ENCODE measurements at places on chromosomes 11 and 22.

GRCh38 chr11:121790430-121790829 is 325.6 kb downstream of the BLID start:
- DNase-seq: no peak

DNA sequence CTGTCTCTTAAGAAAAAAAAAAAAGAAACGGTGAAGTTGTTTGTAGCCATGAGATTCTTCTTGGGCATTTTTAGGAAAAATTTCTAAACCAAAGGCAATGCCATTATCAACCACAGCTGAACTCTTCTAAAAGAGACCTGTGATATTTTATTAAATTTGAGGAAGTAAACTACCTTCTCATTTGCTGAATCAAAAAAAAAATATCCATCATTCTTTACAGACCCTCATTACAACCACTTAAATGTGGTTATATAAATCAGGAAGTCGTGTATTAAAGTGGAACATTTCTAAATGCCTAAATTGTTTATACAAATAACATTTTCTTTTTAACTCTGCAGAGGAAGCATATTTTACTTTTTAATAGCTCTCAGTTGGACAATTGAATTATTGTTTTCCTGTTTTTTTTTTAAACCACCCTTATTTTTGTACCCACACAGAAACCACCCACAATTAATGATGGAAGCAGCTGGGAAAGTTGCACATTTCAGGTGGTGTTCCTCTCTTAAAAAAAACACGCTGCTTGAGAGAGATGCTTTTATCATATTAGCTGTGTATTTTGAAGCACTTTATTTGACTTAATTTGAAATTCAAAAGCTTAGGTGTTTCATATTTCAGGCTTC is 91.2 kb downstream of the ARHGAP42 start:
- no peak for DNase-seq

DNA sequence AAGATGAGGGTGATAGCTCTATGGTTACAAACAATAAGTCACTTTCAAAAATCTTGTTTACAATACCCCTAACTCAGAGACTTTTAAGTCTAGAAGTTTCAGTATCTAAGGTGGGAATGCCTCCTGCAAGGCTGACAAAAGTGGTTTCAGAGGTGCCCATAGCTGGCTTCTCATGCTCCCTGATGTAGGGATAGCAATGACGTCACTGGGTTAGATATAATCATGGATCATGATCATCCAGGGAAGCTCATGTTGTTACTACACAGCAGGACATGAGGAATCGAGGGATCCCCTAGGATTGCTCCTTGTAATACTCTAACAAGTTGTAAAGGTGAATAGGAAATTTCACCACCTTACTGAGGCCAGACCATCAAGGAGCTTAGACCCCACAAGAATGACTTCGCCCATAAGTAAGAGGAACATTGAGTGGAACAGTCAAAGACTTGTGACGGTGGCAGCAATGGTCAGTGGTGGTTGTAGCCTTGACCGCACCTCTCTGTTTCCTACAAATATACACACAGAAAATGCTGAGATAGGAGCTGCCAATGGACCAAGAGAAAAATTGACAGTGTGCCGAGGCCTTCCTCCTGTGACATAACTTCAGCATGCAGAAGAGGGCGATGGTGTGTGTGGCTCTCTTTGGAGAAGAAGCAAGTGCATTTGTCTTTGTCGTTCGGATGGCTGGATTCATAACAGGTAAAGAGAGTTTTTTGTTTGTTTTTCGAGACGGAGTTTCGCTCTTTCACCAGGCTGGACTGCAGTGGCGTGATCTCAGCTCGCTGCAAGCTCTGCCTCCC is 15.6 kb downstream of the APOL4 start:
- no peak for DNase-seq

DNA sequence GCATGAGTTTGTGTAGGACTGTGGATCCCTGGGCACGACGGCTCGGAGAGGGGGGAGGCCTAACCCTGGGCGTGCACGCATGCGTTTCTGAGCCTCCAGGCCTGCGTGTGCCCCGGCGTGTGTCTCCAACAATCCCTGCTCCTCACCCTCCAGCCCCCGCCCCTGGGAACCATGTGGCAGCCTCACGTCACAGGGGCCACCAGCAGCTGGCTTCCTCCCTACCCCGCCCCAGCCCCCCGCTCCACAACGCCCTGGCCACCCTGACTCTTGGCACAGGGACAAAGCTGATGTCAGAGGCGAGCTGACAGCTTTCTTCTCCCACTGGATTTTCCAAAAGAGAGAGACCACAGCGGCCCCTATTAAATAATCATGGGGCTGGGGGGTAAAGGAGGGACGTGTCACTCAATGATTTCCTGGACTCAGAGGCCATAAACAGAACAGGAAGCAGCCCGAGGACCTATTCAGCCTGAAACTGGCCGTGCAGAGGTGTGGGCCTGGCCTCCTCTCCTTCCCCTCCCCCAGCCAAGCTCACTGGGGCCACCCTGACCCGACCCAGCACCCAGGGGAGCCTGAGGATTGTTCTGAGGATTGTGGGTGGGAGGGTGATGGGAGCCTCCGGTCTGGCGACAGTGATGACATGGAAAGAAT is 6.8 kb upstream of the LIF start:
- no peak for DNase-seq

GRCh38 chr22:44972363-44973083 is 37.3 kb downstream of the PHF21B start:
- peak; percentile 19 for DNase-seq

DNA sequence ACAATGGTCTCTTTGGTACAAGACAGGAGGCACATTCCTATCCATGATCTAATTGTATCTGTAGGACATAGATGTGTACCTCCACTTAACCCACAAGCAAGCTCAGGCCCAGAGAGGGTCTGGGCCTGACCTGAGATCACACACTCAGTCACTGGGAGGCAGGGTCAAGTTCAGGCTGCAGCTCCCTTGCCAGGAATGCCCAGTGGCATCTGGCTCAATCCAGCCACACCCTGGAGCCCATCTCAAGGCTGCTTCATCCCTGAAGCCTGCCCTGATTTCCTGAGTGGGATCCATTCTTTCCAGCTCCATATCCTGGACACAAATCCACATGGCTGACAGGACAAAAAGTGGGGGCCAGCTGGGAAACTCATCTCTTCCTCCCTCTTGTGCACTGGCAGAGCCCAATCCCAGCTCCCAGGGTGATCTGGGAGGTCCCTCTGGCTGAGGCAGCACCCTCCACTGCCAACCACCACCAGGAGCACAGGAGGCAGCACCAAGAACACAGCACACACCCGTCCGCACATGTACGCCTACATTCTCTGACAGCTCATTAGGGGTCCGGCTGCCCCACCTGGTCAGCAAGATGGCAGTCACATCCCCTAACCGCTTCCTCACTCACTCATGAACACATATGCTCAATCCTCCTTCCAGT is 39.2 kb upstream of the KLHL35 start:
- no peak for DNase-seq

- DNase-seq: peak; percentile 51
Observed at GRCh38 chr11:2511421-2512369, 66.9 kb downstream of the KCNQ1 start.

GRCh38 chr11:134126217-134126822 is 57.4 kb downstream of the JAM3 start:
- no peak for DNase-seq

- no peak for DNase-seq
Observed at GRCh38 chr11:64249563-64250414, 1.5 kb upstream of the PLCB3 start.

DNA sequence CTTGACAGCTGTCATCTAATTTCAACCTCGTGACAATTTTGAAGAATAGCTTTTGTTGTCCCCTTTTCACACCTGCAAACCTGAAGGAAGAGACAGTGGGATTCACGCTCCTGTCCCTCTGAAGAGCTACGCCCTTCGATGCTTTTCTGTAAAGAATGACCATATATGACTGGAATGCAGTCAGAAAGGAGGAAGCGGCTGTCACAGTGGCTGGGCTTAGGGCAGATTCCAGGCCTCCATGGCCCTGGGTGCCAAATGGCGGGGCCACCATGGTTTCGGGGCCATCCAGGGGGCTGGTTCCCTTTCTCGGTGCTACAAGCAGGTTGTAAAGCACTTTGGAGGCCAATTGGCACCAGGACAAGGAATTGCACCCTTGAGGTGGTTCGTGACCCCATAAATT is 22.2 kb upstream of the FGF19 start:
- DNase-seq: no peak

GRCh38 chr11:119484741-119485605 is 62.0 kb upstream of the THY1 start:
- DNase-seq: no peak

DNA sequence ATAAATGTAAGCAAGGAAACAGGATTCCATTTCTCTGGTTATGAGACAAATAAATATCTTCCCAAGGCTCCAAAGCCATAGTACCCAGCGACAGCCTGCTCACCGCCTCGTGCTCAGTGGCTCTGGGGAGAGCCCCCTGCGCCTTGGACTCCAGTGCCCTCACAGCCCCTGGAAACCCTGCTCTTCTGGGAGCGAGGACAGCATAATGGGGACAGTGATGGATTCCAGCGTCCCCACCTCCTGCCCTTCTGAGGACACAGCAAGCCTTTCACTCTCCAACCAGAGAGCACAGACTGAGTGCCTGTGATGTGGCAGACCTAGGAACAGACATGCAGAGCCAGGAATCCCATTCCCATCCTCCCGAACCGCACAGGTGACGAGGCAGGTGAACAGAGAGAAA is 660.8 kb downstream of the TBC1D22A start:
- DNase-seq: no peak

- DNase-seq: no peak
Observed at GRCh38 chr22:39129746-39130145, 22.7 kb downstream of the CBX7 start.

GRCh38 chr11:9143721-9144120 is 52.3 kb upstream of the SCUBE2 start:
- DNase-seq: no peak

DNA sequence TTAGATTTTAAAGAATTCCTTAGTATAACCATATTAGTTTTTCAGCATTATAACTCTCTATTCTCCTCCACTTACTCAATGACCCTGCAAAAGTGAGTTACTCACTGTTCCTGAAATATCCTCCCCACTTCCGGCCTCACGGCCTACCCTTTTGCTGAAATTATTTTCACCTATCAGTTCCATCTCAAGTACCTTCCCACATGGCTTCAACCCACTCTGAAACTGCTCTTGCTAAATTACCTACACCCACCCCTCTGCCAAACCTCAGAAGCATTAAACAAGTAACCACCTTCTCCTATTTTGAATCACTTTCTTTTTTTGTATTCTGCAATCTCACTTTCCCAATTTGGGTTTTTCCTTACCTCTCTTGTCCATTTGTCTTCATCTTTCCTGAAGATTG is 37.7 kb downstream of the OR5P2 start:
- DNase-seq: no peak

DNA sequence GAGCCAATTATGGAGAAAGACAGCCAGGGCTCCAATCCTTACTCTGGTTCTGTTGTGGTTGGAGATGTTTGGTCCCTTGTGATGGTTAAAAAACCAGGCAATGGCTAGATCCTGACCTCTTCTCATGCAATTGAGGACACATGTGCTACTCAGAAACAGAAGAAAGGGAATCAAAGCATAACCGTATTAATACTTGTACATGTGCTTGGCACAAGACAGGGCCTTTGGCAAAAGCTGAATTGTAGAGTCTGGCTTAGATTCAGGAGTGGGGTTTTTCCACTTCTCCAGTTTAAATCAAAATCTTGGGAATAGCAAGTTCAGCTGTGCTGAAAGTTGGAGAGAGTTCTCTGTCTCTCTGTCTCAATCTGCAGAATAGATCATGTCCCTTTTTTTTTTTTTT is 80.1 kb upstream of the E2F8 start:
- no peak for DNase-seq

DNA sequence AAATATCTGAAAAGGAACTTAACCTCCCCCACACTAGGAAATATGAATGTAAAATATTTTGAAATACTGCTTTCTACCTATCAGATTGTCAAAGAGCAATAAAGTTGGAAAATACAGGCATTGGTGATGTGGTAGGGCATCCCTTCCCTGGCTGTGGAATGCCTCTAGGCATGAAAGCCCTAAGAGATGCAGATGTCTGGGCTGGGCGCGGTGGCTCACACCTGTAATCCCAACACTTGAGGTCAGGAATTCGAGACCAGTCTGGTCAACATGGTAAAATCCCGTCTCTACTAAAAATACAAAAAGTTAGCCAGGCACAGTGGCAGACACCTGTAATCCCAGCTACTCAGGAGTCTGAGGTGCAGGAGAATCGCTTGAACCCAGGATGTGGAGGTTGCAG is 22.0 kb downstream of the ARAP1 start:
- no peak for DNase-seq

GRCh38 chr11:19499026-19499669 is 213.5 kb upstream of the NAV2 start:
- no peak for DNase-seq

DNA sequence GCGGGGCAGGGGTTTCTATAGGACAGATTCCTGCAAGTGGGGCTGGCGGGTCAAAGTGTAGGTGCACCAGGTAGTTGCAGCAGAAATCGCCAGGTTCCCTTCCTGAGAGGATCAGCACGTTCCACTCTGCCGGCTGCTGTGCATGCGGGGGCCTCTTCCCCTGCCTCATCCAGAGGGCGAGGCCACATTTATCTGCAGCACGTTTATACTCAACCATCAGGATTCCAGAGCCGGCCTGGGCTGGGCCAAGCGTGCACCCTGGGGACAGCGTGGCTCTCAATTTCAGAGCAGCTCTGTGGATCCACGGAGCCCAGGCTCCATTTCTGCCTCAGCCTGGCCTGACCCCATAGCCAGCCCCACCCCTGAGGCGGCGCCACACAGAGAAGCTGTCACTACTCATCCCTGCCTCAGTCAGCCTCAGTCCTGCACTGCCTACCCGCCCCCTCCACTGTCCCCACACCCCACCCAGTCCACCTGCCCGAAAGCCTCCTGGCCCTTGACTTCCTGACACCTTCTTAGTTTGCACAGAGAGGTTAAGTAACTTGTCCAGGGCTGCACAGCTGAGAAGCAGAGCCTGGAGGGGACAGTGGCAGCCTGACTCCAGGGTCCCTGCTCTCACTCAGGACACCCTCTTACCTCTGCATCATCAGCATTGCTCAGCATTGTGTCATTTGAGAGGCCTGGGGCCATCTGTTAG is 45.9 kb upstream of the RTL6 start:
- DNase-seq: no peak

- DNase-seq: no peak
Observed at GRCh38 chr22:28773461-28773867, 969 bp downstream of the CCDC117 start.
